ENCODE measurements at places on chromosomes 5 and 9.

DNA sequence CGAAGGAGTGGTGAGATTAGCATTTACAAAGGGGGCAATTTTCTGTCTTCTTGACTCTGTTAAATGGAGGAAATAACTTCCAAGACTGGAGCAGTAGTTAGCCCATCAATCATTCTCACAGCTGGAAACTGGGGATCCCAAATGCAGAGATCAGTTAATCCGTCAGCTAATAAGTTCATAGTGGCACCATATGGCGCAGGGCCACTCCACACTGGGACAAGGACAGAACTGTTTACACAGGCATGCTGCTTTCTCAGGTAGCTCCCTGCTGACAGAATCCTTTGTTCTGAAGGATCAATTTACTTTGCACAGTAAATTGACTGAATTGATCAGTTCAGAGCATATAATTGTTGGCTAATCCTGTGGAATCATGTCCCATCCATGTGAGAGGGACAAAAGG lies 395.7 kb downstream of the TMEM161B start:
- DNase-seq: no peak

DNA sequence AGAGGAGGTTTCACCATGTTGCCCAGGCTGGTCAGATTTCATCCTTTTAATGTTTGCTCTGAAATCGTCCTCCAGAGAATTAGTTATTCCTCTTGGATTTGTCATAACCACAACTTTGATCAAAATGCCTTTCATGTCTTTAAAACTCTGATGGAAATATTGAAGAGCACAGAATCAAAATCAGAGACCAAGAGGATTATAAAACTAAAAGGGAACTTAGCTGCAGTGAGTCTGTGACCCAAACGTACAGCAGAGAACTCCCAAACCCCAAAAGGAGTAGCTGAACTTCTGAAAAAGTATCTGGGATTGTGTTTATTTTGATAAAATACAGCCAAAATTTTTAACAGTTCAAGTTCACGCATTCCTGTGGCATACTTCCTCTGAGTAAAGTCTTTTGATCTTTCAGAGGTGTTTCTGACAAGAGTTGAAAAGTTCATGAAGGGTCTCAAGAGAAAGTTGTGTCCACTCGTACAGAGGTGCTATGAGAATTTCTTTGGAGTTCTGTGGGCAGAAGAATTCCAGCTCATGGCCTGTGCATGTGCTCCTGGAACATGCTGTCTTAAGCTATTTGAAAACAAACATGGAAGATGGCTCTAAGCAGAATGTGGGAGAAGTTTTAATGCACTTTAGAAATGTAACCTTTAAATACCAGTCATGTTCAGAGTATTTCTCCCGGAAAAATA lies 124.0 kb downstream of the ESM1 start:
- no peak for DNase-seq

DNA sequence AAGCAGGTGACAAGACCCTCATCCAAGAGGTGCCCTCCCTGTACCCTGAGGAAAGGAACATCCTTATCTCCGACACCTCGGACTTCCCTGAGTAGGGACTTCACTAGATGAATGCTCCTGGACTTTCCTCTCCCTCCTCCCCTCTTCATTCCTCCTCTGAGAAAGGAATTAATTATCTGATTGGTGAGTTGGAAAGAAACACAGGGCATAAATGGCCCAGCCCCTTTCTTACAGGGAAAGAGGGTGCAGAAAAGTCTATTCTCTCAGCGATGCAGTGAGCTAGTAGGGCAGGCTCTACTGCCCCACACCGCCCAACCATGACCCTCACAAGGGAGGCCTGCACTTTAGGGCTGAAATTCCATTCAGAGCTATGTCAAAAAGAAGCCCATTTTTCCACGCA lies 87.5 kb downstream of the TTC39B start:
- DNase-seq: no peak

GRCh38 chr5:67133776-67134175 lies 62.8 kb downstream of the CD180 start:
- DNase-seq: no peak

- DNase-seq: no peak
Measured at GRCh38 chr5:15073453-15073852, 201.9 kb upstream of the ANKH start.

DNA sequence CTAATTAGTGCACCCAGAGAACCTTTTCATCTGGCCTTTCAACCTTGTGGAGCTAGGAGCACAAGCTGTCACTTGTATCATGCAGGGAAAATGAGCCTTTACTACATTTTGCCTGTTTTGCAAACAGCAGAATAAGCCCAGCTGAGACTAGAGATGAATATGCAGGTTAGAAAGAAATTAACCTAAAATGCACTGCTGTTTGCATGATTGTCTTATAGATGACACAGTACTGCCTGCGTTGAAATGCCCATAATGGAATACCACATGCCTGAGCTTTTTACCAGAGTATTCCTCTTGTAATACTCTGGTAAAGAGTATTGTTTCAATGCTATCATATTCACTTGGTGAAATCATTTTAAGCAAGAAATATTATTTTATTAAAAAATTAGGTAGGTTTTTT lies 90.7 kb downstream of the SNX24 start:
- no peak for DNase-seq

DNA sequence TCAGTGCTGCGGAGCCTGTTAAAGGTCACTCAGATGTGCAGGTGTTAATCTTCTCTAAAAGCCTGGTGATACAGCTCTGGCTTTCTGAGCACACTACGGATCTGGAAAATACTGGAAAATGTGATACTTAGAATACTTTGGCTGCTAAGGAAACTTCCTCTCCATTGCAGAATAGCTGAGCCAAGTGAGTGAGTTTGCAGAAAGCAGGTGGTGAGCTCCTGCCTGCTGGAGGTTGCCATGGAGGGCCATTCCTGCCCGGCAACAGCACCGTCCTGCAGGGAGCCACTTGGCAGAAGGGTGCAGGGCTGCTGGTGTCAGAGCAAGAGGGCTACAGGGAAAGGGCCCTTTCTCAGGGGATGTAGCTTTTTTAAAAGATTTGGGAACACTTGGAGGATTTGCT lies 40.7 kb downstream of the SECISBP2 start:
- DNase-seq: no peak

- no peak for DNase-seq
Measured at GRCh38 chr9:121503444-121503843, 3.8 kb upstream of the GGTA1 start.

DNA sequence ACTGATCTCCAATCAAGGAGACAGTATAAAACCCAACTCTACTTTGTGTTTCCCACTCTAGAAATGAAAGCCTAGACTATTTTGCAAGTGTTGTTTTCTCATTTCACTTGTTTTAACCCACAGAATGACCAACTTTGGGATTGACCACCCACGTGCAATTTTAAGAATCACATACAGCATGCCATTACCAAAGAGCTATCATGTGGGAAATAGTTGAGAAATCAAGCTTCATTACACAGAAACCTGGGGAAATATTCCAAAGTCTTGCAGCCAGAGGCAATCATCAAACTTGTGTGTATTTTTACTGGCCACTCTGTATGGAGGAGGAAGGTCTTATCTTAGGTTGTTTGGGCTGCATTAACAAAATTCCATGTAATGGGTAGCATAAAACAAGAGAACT lies 451.4 kb upstream of the DAB2 start:
- DNase-seq: no peak

DNA sequence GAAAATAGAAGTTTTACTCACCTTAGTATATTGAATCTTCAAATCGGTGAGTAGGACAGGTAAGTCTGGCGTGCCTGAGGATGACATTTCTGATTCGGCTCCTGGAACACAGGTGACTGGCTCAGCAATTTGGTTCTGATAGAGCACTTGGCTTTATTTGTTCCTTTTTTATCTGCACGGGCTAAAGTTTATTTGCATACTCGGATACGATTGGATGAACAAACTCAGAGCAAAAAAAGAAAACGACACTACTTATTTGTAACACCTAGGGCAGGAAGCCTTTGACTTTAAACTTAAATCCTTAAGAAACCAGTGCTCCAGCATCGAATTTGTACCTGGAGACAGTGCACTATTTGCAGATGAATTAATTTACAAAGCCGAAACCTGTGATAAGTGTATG lies at the start of gene ALDH1A1:
TSS of gene ALDH1A1 (minus strand) at position 140 of the 400 bp plus-strand sequence. CDS start at position 87, 53 bp downstream.
- DNase-seq: peak; percentile 29

- DNase-seq: no peak
Measured at GRCh38 chr5:13316176-13316575, 628.3 kb downstream of the DNAH5 start.

- no peak for DNase-seq
Measured at GRCh38 chr5:67346611-67347010, 150.0 kb upstream of the CD180 start.

DNA sequence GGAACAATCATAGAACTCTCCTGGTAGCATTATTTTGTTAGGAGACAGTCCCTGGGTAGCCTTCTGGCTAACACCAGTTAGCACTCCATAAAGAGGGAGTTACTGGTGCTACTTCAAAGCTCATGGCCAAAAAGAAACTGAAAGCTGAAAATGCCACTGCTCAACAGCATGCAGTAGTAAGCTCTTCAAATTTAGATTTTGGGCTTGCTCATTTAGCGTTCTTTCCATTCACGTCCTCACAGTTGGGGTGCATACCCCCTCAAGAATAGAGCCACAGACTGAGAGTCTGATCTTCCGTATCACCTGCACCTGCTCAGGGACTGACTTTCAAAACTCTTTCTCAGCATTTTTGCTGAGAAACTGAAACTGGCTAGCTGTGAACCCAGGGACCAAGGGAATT lies 24.7 kb downstream of the NTRK2 start:
- DNase-seq: no peak

- DNase-seq: no peak
Measured at GRCh38 chr5:178496214-178496613, 94.0 kb downstream of the COL23A1 start.

- peak; percentile 28 for DNase-seq
Measured at GRCh38 chr5:45288746-45289145, 407.4 kb downstream of the HCN1 start.

DNA sequence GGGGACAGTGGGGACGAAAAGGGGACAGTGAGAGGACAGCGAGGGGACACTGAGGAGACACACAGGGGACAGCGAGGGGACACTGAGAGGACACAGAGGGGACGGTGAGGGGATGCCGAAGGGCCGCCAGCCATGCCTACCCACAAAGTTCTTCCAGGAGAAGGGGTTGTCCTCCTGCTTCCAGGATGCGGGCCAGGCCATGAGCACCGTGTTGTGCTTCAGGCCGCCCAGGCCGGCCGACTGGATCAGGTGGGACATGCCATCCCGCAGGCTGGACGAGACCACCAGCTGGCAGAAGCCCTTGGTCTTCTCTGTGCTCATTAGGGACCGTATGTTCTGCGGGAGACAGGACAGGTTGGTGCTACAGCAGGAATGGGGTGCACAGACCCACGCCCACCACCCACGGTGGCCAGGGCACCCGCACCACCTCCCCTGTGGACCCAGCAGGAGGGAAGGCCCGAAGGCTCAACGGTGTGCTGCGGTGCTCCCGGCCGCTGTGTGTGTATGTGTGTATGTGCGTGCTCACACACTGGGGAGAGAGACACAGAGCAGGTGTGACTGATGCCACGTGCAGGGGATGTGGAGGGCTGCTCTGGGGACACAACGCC lies 46.6 kb downstream of the SLC12A7 start:
- no peak for DNase-seq

- DNase-seq: no peak
Measured at GRCh38 chr9:113932906-113933584, 56.9 kb downstream of the ZNF618 start.

DNA sequence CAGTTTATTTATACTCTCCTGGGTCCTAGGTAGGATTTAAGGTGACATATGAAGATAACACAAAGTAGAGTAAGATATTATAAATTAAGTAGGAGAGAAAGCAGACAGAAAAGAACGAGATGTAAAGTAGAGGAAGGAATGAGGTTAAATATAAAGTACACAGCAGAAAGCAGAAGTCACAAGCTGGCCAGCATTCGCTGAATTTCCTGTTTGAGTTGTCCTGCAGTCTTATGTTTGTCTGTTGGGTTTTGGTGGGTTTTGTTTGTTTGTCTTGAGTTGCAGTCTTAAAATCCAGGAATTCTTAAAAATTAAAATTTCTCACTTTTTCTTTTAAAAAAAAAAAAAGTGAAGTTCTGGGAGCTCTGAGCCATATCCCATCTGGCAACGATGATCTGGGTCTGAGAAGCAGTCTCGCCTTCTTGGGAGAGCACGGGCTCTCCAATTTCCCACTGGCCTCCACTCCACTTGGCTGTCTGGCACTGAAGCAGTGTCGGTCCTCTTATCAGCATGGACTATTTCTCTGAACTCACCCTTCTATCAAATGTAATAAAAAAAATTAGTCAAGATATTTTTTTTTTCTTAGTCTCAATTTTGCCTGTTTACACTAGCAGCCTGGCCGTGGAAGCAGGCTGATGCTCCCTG lies 2.0 kb downstream of the S100Z start:
- no peak for DNase-seq

- no peak for DNase-seq
Measured at GRCh38 chr5:23314827-23315226, 192.6 kb upstream of the PRDM9 start.

- DNase-seq: no peak
Measured at GRCh38 chr9:89440548-89440947, 57.4 kb downstream of the SEMA4D start.
